SHP77 (cell line): ENCODE measurements at places on chromosomes 2 and 18.

DNA sequence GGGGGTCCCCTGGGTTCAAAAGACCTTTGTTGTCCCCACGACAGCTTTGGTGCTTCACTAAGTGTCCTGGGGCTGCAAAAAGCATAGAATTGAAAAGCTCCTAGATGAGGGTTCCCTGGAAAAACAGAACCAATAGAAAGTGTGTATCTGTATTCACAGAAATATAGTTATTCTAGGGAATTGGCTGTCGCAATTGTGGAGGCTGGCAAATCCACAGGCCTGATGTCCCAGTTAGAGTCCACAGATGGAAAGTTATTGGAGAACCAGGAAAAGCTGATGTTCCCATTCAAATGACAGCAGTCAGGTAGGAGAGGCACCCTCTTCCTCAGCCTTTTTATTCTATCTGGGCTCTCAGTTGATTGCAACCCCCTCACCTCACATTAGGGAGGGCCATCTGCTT lies 65.5 kb downstream of the LONRF2 start:
- DNase-seq: no peak

DNA sequence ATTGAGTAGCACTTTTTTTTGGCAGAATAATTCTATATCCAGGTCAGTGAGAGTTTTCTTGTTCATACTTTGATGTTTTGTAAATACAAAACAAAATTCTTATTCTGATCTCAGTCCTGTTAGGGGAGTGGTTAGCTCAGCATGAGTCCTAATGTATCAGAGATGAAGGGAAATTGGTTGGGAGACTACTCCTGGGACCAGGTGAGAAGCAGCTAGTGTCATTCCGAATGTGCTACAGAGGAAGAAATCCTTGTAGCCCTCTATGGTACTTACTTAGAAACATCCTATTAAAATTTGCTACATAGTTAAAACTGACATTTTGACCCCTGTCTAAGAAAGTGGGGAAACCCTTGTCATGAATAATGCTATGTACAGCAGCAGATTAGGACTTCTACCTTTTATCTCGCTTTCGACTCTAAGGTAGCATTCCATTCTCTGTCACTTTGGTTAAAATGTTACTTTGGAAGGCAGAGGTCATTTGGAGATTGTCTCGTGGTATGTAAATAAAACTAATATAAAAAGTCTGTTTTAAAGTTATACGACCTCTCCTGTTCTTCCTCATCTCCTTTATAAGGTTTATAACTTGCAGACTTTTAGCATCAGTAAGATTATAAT lies 65.8 kb downstream of the PARD3B start:
- DNase-seq: no peak

DNA sequence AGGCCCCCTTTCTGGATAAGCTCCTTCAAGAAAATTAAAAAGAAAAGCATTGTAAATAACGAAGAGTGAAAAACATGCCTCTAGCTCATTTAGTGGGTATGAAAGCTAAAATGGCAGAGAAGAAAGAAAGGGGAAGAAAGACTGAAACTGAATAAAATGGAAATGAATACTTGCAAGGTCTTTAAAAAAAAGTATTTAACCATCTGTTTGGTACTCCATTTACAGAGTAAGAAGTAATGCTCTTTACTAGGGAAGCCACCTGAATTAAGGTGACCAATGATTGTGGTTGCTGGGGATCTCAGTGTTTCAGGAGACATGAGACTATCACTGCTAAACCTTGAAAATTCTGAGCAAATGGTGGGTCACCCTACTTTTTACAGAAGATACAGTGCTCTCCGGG lies 17.7 kb upstream of the ARL5A start:
- DNase-seq: no peak

DNA sequence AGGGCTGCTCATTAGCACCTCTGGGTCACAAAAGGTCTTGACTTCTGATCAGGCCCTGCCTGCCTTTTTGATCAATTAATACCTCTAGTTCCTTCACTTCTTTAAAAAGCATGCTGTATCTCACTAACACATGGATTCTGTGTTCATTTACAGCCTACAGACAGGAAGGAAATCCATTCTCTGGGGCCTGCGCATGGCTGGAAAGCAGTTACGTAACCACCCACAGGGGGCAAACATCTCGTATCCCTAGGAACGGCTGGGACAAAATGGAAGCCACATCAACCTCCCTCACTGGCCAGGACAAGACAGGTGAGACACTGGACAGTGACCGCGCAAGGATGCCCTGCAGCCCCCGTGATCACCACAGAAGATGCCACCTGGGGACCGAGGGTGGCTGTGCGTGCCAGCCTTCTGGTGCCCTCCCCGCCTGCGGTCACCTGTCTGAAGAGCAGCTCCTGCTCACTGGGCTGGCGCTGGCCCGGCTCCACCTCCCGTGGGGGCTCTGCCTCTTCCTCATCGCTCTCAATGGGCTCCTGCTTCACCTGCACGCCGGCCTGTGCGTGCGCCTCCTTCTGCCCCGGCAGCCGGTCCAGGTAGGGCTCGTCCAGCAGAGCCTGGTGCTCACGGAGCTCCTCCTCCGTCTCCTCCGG lies 266.9 kb downstream of the TWIST2 start:
- DNase-seq: no peak

GRCh38 chr2:111972955-111973565 lies 74.7 kb downstream of the MERTK start:
- no peak for DNase-seq

DNA sequence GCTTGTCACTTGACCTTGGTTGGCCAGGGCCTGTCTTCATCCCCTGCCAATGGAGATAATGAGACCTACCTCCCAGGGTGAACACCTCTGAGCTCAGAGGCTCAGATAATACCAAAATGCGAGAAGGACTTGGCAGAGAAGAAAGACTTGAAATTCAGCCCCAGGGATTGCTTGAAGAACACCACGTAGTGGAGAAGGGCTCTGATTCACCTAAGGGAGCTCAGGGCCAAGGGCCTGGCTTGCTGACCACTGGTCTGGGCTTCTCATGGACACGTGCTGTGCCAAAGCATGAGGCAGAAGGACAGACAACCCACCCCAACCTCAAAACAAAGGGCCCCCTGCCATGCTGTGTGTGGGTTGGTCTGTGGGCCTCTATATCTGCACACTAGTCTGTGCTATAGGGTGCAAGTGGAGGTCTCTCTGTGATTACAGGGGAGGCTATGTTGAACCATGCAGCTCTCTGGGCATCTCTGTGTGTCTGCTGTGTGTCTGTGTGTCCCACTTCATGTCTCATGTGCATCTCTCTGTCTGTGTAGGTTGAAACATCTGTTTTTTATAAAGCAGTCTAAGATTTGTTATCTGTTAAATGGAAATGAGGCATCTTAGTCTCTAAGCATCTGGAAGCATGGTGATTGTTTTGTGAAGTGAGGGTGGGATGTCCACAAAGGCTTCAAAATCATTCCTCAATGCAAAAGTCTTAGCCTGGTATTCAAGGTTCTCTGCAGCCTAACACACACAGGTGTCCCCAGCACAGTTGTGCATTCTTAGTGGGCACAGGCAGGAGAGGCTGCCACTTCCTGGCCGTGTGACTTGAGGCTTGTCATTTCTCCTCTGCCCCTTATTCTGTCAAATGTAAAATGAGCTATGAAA lies 61.0 kb upstream of the EPAS1 start:
- DNase-seq: no peak

GRCh38 chr2:47070155-47070919 lies 84.8 kb downstream of the STPG4 start:
- DNase-seq: no peak

DNA sequence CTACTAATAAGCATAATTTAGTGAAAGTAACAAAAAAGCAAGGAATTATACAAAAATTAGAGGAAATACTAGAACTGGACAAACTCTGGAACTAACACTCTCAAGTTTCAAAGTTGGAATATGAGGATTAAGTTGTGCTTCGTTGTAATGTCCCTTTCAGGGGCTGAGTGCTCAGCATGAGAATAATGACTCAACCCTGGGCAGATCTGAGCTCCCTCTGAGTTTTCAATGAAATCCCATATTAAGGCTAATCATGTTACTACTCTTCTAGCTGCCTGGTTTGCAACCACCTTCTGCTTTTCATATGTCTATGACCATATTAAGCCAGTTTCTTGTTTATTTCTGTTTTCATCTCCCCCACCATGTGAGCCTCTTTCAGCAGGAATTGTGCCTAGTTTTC lies 274.9 kb upstream of the LRRTM4 start:
- DNase-seq: no peak

GRCh38 chr18:76567835-76568445 lies 72.9 kb upstream of the ZNF516 start:
- DNase-seq: no peak

- DNase-seq: peak; percentile 57
These were observed 68.7 kb downstream of the MTHFD2 start for GRCh38 chr2:74267068-74267467.

GRCh38 chr2:237631007-237631785 lies 3.8 kb downstream of the LRRFIP1 start:
- no peak for DNase-seq

DNA sequence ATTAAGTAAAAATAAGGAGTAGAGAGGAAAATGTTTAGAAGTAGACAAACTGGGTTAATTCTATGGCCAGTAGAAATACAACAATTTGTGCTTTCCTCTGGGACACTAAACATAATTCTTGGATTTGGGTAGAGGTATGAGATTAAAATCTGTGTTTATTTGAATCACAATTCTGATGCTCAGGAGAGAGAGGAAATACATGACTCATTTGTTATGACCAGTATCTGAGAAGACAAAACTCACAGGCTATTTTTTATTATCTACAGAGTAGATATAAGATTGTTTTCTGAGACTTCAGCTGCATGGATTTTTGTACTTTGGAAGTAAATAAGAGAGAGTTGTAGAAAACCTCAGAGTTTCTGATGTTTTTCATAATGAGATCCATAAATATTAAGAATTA lies 315.7 kb upstream of the CWC22 start:
- DNase-seq: no peak

GRCh38 chr2:7539760-7540159 lies 622.5 kb downstream of the RNF144A start:
- DNase-seq: no peak

- no peak for DNase-seq
These were observed 248.5 kb downstream of the RNF144A start for GRCh38 chr2:7165736-7166135.

DNA sequence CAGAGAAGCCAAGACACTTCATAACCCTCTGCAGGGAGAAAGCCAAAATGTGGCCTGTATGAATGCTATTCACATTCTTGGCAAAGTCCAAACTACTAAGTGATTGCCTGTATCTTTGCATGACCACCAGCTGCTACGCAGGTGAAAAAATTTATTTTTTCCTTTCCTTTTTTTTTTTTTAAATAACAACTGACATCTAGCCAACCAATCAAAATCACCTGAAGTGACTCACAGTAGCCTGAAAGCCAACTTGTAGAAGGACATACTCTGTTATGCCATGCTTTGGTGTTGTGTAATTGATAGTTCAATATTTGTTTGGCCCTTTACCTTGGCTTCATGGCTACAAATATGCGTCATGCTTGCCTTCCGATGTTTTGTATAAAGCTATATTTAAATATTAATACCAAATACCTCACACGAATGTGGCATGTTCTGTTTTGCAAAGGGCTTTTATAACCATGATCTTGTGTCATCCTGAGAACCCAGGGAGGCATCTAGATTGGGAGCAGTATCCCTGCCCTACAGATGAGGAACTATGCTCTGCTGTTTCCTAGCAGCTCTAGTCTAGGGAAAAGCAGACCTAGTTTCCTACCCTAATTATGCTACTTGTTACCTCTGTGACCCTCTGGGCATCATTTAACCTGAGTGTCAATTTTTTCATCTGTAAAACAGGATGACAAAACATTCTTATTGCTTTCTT lies 102.1 kb downstream of the MYOM1 start:
- DNase-seq: peak; percentile 37

- no peak for DNase-seq
These were observed 5.4 kb downstream of the SEMA4F start for GRCh38 chr2:74659462-74659861.
